ENCODE measurements at places on chromosomes 11 and 22.

GRCh38 chr11:108278546-108278945 is 55.7 kb downstream of the ATM start:
- no peak for DNase-seq

GRCh38 chr22:26811647-26811992 is 154.2 kb downstream of the MIAT start:
- DNase-seq: no peak

GRCh38 chr11:122317305-122317704 is 201.3 kb upstream of the BLID start:
- DNase-seq: no peak

GRCh38 chr11:125314276-125315078 is 149.9 kb downstream of the PKNOX2 start:
- DNase-seq: no peak

- no peak for DNase-seq
These were observed 2.6 kb upstream of the ME3 start for GRCh38 chr11:86675017-86675416.
